ENCODE measurements at places on chromosomes 5 and 9. TPM values are rescaled to one million over a fixed set of nuclear protein-coding genes. Genes with fewer than 3 reads are reported as not detected.

DNA sequence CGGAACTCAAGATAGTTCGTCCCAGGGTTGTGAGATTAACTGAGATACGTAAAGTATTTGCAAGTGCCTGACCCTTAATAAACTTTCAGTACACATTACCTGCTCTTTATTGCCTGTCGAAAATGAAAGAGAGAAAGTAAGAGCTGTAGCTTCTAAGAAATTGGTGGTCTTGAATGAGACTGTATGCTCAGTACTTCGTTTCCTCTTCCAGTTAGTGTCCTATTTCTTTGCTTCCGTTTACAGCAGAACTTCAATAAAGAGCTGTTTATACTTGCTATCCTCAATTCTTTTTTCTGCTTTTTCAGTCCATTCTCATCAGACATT, 534 bp downstream of the SRFBP1 start:
- no peak for DNase-seq

- DNase-seq, result no peak
These were observed 942 bp downstream of the PHF2 start for GRCh38 chr9:93577078-93577974.

DNA sequence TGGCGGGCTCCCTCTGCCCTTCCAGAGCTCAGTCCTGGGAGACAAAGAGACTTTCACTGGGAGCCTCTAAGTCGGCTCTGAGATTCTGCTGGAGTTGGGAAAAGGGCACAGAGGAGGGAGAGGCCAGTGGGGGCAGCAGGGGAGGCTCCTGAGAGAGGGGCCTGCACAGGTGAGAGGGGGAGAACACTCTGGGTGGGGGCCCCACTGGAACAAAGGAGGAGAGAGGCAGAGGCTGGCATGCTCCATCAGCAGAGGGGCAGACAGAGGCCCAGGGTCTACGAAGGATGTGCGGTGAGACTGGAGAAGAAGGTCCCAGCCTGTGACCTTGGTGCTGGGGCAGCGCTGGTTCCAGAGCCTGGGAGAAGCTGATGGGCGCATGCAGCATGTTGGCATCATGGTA, 8.9 kb downstream of the TCF7 start:
- DNase-seq, result no peak

DNA sequence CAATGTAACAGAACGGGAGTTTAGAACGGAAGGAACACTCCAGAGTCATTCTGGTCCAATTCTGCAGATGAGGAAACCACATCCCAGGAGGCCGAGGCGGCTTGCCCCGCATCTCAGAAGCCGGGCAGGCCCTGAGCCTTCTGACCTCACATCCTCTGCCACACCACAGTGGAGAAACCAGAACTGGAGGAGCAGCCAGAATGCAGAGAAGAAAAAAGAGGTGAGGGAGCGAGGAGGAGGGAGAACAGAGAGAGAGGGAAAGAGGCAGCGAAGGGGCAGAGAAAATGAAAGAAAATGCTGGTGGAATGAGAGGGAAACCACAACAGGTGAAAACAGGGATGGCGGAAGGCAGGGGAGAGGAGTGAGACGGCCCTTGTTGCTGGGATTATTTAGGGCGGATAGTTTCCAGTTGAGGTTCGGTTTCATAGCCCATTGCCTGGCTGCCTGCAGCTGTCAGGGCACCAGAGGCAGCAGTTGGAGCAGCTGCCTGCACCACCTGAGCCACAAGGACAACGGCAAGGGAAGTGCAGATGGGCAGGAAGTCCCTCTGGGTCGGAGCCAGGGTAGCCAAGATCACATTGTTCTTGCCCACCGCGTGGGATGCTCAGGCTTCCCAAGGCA, at the start of gene HMHB1:
Gene HMHB1 (plus strand): TSS at position 77 of the 621 bp plus-strand sequence.
- DNase-seq, result no peak

DNA sequence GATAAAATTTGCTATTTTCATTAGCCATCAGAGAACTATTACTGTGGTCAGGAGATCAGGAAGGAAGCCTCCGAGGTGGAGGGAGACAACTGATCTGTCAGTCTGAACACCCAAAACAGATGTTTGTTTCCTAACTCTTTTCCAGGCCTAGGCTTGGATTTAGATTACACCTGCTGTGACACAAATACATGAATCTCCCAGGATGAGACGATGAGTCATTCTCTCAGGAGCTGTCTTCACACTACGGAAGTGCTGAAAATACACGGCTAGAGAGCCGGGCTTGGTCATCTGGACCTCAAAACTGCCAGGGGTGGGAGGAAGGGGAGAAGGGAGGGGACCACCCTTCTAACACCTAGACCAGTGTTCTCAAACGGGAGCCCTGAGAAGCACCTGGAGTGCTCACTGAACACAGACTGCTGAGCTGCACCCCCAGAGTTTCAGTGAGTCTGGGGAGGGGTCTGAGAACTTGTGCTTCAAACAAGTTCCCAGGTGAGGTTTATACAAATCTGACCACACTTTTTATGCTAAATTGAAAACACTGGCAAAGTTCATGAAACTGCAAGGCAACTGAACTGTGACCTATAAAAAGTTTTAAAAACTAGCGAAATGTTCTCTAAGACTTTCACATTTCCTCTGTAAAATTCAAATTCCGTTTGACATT, 80.3 kb upstream of the EQTN start:
- DNase-seq, result no peak

DNA sequence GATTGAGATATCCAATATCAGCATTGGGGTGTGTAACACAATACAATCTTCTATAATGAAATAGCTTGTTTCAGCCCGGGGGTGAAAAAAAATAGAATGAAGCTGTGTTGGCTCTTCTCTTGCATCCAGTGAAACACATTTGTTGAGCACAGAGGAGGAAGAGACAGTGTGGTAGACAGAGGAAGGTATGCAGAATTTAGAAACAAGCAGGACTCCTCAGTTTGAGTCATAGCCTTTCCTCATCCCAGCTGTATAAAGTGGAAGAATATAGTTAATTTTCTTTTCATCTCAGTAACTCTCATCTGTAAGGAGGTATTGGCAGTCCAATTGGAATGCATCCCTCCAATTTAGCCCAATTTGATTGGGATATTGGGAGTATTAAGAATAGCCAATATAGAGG, 302.2 kb upstream of the VLDLR start:
- no peak for DNase-seq

Gene FAM200C
- 8.1 TPM for total RNA-seq

GRCh38 chr9:34106110-34106509, 20.4 kb downstream of the DCAF12 start:
- no peak for DNase-seq

- peak; percentile 48 for DNase-seq
These were observed 21.2 kb upstream of the SARDH start for GRCh38 chr9:133759146-133759900.

Data from type B pancreatic cell (in vitro differentiated cells).